T-helper 17 cell (primary cell): ENCODE measurements at places on chromosomes 6 and 20.
A peak's percentile ranks its signal among the peaks of the same experiment; 100 is the strongest.

- no peak for DNase-seq
Observed at GRCh38 chr6:33992191-33992590, 153.7 kb downstream of the GRM4 start.

- no peak for DNase-seq
Observed at GRCh38 chr20:38926934-38927616, 858 bp downstream of the FAM83D start.

GRCh38 chr6:157108923-157109322 is 214.4 kb downstream of the TMEM242 start:
- DNase-seq = no peak

- no peak for DNase-seq
Observed at GRCh38 chr6:130760006-130760405, 67.2 kb upstream of the SMLR1 start.

DNA sequence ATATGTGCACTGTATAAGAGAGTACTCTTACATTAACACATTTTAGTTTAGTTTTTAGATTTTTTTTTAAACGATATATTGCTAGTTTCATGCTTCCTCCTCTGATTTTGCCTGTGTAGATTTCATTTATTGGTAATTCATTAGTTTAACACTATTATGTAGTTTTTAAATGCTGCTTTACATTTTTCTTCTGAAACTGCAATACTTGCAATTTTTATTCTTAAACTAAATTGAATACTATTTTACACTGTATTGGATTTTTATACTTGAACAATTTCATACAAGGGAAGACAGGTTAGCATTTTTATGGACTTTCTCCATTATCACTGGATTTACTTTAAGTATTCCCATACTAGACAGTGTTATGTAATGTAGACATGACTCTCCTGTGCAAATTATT is 12.2 kb downstream of the RBM24 start:
- no peak for DNase-seq

GRCh38 chr20:61929971-61930666 is 135.6 kb downstream of the TAF4 start:
- DNase-seq = no peak

DNA sequence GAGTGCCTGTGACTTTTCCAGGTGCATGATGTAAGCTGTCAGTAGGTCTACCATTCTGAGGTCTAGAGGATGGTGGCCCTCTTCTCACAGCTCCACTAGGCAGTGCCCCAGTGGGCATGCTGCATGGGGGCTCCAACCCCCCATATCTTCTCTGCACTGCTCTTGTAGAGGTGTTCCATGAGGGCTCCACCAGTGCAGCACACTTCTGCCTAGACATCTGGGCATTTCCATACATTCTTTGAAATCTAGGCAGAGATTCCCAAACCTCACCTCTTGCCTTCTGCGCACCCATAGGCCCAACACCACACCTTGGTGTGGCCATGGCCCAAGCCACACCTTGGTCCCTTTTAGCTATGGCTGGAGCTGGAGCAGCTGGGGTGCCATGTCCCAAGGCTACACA is 66.3 kb downstream of the VTA1 start:
- DNase-seq = no peak

DNA sequence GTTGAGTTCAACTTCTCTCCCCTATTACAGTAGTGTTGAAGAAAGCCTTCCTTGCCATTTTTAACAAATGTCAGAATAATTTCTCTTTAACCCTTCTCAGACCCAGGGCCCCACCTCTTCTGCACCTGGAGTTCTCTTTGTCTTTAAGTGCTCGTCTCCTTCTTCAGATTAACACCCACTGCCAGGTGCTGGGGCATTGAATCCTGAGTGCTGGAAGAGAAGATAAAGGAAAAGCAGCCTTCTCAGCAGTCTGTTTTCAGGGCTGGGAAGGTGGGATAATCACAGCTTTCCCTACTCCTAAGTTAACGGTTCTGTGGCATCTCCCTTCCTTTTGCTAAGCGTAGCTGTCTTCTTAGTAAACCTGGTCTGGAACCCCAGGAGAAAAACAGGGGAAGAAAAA is 114.6 kb upstream of the TAB2 start:
- no peak for DNase-seq

DNA sequence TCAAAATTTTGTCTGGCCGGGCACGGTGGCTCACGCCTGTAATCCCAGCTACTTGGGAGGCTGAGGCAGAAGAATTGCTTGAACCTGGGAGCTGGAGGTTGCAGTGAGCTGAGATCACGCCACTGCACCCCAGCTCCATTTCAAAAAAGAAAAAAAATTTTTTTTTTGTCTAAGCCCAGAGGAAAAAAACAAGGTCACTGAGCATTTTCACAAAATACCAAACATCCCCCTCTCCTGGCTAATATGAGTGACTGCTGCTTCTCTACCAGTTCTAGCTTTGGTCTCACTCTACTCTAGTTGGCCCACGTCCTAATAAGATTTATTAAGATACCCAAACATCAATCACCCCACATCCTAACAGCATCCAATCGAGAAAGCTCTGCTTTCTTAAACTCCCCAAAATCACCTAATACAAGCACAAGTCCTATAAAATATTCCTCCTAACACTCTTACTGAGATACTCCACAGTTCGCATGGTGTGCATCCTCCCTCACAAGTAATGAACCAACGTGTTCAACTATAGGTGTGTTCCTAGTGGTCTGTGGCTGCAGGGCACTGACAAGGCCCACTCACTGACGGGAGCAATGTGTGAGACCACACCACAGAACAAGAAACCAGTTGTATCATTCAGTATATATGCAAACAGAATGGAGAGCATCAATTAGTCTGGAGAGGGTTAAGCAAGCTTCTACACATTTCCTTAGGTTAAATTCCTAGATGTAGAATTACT is 64.2 kb downstream of the FKBP5 start:
- DNase-seq = no peak

DNA sequence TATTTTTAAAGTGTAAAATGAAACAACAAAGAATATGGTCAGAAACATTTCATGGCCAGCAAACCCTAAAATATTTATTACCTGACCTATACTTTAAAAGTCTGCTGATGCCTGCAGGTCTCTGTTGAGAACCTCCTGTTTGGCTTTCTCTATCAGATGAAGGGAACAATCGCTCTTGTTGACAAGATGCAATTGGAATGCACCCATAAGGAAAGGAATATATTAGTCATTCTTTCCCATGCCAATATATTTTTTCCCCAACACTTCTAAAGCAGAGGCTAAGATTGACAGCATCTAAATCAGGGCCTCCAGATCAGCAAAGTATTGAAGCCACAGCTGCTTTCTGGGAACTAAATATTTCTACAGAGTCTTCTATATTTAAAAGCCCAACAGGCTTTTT is 897.8 kb downstream of the EPHA7 start:
- DNase-seq = no peak

DNA sequence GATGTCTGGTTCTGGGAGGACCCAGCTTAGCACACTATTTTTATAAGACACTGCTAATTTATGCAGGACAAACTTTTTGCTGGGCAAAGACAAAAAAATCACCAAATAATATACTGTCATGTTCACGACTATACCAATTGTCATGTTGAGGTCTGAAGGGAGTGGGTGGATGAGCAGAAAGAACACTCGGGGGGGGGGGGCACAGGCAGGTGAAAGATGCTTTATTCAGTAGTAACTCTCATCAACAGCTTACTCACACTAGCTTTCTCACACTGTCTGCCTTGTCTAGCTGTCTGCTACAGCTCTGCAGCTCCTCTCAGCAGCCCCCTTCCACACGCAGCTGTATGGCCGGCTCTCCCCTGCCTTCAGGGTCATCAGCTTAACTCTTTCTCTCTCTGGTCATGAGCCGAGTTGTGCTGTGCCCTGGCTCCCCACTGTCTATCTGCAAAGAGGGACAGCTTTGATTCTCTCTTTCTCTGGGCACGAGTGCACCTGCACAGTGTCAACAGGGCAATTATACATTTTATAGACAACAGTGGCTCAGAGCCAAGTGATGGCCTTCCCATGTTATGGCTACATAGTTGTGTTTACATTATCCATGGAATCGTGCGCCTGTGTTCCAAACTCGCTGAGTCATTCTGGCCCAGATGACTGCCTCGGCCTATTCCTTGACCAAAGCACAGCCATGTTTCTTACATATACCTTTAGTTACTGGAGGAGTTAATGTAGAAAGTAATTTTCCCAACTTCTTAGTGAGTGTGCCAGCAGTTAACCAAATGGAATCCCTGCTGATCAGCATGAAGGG is 187.7 kb upstream of the PRSS16 start:
- no peak for DNase-seq

DNA sequence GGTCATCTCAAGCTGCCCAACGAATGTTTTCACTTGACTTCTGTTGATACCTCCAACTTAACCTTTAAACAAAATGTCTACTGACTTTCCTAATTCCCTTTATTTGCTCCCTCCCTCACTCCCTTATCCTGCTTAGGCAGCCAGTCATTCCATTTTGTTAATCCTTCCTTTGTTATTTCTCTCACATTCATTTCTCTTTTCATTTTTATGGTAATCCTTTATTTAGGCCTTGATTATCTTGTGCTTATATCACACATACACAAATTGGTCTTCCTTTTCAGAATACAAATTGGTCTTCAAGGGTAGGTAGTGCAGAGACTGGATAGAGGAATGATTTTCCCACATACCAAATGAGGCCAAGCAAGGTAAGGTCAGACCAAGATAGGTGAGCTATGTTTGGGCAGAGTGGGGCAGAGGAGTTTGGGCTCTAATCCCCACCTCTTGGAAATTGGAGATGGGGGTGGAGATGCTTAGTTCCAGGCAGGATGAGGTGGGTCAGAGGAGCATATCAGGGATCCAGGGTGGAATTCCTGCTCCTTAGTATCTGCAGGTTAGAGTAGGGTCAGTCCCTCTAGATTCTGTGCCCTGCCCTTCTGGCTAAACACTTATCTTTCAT is 2.0 kb upstream of the SPACA1 start:
- DNase-seq = no peak

- DNase-seq = no peak
Observed at GRCh38 chr6:18350712-18351111, 36.4 kb upstream of the RNF144B start.

- DNase-seq = no peak
Observed at GRCh38 chr6:3306848-3307247, 48.1 kb downstream of the PSMG4 start.

DNA sequence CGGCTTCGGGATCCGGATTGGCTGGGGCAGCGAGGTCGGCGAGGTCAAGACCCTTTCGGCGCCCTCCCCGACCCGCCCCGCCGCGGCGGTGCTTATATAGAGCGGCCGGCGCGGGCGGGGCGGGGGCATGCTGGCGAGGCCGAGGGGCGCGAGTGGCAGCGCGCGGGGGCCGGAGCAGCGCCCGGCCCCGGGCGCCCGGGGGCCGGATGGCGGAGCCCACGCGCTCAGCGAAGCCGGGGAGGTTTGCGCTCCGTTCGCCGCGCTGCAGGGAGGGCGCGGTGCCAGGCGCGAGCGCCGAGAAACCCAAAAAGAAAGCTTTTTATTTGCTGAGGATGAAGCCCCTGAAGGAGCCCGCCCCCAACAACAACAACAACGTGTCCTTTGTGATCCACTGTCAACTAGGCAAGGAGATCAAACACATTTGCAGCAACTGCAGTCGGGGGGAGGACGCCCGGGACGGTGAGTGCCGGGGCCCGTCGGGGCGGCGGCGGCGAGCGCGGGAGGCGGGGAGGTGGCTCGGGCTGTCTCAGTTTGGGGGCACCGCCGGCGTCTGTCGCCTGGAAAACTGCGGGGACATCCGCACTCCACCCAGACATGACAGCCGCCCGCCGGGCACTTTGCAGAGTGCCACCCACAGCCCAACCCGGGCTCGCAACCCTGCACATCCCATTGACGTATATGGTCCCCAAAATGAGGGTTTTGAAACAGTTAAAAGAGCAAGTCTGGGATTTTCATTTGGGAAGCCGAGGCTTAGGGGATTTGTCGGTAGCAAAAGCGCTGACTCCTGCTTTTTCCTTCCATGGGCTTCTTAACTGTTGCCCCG is 297.3 kb downstream of the PHACTR1 start:
- no peak for DNase-seq

- peak; percentile 69 for DNase-seq
Observed at GRCh38 chr20:33674294-33675135, at the start of gene NECAB3. Gene NECAB3, minus strand, starts transcription at chr20:33674428. Its CDS starts 76 bp downstream, at chr20:33674352.

DNA sequence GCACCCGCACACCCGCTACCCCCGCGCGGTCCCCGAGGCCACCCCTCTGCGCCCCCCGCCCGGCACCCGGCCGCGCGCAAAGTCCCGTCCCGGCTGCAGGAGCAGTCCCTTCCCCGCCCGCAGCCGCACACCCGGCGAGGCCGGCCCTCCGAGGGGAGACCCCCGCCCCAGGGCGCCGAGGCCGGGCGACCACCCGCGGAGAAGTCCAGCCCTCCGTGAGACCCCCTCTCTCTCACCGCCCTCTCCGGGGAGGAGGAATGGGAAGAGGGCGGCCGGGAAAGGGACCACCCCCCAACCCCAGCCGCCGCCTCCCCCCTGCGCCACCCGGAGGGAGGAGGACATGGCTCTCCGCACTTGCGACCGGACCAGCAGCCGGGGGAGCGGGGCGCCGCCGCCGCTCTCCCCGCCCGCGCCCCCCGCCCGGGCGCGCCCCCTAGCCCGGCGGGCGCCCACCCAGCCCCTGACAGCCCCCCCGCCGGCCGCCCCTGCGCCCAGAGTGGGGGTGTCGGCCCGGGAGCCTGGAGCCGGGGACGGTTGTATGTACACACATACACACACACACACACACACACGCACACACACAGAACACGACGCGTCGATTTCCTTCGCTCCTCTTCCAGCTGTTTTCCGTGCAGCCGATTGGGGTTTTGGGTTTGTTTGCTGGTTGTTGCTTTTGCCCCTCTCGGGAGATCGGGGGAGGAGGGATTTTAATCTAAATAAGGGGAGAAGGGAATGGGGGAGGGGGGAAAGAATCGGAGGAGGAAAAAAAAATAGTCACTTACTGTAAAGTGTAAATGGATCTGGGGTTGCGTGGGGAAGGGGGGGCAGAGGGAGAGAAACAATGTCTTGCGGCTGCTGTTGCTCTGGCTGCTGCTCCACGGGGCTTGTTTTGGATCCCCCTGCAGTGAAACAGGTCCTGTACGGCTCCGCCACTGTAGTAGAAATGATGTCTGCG is at the start of gene ATXN1:
TSS of gene ATXN1 (minus strand) at position 945 of the 955 bp plus-strand sequence.
- DNase-seq = peak; percentile 27

DNA sequence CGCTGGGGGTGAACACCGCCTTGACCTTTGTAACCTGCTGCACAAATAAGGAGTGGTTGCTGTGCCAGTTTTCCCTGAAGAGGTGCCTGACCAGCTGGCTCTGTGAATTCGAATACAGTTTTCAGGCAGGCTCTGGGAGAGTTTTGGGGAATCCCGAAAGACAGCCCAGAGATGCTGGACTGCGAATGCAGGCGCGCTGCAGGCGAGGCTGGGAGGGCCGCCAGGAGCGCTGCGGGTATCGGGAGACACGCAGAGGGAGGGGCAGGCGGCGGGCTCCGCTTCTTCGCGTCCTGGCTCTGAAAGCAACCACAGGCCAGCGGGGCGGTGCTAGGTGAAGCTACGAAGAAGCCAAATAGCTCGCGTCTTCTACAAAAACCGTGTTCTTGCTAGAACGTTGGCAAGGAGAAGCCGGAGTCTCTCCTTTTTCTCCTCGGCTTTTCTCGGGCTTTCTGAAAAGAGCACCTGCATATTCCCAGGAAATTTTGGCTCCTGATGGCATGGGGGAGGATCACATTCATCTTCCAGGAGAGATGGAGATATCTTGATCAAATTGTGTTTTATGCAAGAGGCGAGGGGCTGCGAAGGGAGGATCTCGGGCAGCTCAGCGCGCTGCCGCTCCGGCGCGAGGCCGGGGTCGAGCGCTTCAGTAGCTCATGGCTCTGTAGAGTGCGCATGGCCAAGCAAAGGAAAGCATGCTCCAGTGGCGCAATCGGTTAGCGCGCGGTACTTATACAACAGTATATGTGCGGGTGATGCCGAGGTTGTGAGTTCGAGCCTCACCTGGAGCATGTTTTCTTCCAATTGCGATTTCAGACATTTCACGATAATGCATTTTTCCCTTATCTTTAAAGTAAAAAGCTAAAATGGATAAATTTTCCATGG is 158.1 kb upstream of the ZNF184 start:
- no peak for DNase-seq

- DNase-seq = no peak
Observed at GRCh38 chr20:53926428-53927028, 143.9 kb downstream of the BCAS1 start.
